Left renal pelvis (tissue), 4 donors: ENCODE measurements at places on chromosomes 4 and X. TPM values are rescaled to one million over a fixed set of nuclear protein-coding genes. Genes with fewer than 3 reads are reported as not detected.
A peak's percentile ranks its signal among the peaks of the same experiment; 100 is the strongest.

TMEM154 gene
- polyA plus RNA-seq: 1.1 TPM

FUNDC2 gene
- polyA plus RNA-seq: 103 TPM

RGN gene
- 23.8 TPM for polyA plus RNA-seq

MAGIX gene
- 3.7 TPM for polyA plus RNA-seq

STARD8 gene
- 21.2 TPM for polyA plus RNA-seq

SULT1B1 gene
- polyA plus RNA-seq: 0.60 TPM

HMGB2 gene
- 263 TPM for polyA plus RNA-seq

GAGE12G gene
- polyA plus RNA-seq: not detected

RTL5 gene
- polyA plus RNA-seq: 28.2 TPM

GCNA gene
- polyA plus RNA-seq: 4.6 TPM

OTC gene
- not detected for polyA plus RNA-seq

MAGEB1 gene
- not detected for polyA plus RNA-seq

FABP2 gene
- polyA plus RNA-seq: not detected

CSAG2 gene
- not detected for polyA plus RNA-seq

PTCHD1 gene
- polyA plus RNA-seq: 0.82 TPM

DNA sequence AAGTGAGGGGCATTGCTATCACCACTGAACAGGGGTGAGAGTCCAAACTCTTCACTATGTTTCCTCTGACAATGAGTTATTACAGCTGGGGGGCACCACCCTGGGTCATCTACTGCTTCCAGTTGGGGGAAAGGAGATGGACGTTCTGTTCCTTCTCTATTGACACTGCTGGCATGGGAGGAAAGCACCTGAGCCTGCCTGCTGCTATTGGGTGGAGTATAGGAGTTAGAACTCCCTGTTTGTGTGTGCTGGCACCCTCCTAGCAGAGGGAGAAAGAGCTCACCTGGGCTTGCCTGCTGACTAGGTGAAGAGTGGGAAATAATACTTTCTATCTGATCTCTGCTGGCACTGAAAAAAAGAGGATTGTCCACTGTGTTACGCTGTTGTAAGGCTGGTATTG lies 163.8 kb downstream of the MSN start:
- DNase-seq: no peak

- no peak for DNase-seq
Observed at GRCh38 chr4:110614976-110615352, 7.9 kb downstream of the PITX2 start.

DNA sequence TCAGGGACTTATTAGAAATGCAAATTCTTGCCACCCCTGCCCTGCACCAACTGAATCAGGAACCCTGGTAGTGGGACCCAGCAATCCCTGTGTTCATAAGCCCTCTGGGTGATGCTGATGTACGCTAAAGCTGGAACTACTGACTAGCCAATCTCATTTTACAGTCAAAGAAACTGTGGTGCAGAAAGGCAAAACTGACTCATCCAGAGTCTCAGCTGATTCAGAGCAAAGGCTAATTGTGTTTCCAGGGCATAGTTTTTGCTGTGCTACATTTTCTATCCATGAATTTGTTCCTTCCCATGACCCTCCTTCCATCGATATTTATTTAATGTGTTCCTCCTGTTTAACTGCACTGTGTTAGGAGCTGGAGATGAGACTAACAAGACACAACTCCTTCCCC lies 207.5 kb downstream of the REPS2 start:
- DNase-seq: no peak

GRCh38 chr4:828641-829271 lies 2.8 kb upstream of the CPLX1 start:
- no peak for DNase-seq

- no peak for DNase-seq
Observed at GRCh38 chr4:37243722-37244582, 591 bp upstream of the NWD2 start.

DNA sequence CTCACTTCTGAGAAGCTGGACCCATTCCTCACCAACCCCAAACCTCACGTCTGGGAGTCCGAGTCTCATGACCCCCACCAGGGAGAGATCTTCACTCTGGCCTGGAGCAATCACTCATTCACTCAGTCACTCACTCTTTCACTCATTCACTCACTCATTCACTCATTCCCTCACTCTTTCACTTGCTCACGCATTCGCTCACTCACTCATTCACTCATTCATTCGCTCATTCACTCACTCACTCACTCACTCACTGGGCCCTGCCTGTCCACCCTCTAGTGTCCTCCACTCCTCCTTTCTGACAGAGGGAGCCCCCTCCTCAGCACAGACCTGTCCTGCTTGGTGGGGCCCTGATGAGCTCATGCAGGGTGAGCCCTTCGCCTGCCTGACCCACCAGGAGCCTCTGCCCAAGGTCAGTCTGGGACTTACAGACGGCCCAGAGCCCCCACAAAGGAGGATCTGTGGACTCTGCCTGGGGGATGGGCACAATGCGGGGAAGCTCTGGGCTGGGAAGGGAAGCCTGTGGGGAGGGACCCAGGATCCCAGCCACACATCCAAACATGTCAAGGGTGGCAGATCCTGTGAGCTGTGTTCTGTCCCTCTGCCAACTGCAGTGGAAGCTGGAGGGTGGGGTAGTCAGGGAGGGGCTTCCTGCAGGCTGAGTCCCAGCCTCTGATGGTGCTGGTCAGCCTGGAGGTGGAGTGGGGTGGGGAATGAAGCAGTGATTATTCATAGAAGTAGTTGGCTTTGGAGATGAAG lies 18.5 kb downstream of the CPZ start:
- DNase-seq: no peak

- no peak for DNase-seq
Observed at GRCh38 chr4:44725726-44726037, 674 bp downstream of the GNPDA2 start.

DNA sequence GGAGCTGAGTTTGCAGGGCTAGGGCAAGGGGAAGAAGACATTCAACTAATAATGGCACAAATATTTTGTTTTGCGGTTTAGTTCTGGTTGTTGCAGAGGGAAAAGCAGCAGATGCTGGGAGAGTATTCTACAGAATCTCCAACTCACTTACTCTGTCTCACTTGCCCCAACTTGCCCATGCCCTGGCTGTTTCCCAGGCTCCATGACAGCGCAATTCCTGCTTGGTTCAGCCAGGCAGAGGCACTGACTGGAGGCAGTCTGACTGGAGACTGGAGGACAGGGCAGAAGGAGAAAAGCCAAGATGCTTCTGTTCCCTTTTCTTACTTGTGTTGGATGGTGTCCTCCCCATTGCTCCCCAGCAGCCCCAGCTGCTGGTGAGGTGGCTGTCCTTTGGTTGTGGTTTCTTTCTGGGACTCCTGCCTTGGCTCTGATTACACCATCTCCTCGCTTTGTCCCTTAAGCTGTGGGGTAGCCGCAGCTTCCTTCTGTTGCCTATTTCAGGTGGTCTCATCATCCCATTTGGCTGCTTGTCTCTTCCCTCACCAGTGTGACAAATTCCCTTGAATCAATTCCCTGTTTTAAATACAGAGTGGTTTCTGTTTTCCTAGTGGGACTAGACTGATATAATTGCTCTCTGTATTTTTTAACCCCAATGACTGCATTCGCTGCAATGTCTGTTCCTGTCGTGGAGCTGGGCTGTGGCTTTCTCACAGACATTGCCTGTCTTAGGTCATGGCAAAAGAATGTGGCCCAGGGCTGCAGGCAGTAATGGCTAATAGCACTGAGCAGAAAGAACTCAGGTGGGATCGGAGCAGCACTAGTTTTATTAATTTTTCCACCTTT lies 24.2 kb upstream of the RASL11B start:
- DNase-seq: no peak

DNA sequence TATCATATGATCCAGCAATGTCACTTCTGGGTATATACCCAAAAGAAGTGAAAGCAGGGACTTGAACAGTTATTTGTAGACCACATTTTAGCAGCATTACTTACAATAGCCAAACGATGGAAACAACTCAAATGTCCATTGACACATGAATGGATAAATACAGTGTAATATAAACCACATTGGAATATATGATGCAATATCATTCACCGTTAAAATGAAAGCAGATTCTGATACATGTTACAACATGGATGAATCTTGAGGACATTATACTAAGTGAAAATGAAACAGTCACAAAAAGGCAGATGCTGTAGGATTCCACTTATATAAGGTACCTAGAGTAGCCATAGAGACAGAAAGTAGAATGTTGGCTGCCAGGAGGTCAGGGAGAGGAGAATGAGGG lies 130.5 kb upstream of the SMAD1 start:
- DNase-seq: no peak

DNA sequence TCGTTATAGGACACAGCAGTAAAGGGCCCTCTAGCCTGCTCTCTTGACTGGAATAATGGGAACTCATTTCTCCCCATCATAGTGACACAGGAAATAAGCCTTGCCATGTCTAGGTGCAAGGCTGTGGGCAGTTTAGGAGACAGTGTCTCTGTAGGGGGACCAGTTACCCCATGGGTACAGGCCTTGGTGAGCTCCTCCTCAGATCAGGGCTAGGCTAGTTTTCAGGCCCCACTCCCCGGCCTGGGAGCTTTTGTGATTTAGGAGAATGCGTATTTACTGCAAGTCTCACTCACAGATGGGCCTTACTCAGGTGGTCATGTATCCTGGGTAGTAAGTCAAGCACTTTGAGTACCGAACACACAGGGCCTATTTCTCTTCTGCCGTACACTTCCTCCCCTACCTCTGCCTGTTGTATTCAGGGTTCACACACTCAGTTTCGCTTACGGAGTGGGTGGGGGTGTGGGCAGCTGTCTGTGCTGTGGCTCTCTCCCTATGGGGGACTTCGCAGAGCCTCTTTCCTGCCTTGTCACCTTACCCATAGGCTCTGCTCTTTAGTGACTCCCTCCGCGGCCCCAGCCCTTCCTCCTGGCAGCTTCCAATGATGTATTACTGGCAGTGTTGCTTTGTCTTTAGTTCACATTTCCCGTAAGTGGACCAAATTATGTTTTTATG lies 34.2 kb downstream of the FAM193A start:
- DNase-seq: no peak

DNA sequence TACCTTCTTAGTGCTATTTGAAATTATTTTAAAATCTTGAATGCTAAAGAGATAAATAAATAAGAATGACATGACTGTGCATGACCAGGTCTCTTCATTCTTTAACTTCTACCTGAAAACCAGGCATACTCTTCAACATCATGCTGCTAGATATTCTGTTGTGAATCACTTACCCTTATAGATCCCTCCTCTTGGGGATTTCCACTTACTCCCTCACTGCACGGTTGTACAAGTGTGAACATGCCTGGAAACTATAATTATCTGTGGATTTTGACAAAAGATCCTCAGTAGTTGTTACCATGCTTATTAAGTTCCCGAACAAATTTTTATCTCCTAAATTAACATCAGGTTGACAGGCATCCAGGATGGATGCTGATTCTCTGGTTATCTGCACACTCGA lies 54.3 kb downstream of the ADGRL3 start:
- no peak for DNase-seq

- no peak for DNase-seq
Observed at GRCh38 chr4:173432430-173432829, 33.5 kb upstream of the SCRG1 start.

DNA sequence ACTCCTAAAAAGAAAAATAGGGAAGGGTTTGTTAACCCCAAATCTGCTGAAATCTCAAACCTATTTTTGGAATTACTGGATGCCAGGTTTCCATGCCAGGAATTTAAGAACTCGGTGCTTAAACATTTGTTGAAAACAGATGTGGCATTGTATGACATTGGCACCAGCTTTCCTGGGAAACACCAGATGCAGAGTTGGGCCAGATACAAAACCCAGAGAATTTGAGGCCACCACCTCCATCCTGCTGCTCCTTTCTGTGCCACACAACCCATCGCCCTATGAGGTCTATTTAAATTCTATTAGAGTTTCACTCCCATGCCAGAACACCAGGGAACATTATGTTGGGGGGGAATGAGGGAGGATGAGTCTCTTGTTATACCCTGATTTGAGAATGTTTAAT lies 71.7 kb downstream of the ARAP2 start:
- no peak for DNase-seq

DNA sequence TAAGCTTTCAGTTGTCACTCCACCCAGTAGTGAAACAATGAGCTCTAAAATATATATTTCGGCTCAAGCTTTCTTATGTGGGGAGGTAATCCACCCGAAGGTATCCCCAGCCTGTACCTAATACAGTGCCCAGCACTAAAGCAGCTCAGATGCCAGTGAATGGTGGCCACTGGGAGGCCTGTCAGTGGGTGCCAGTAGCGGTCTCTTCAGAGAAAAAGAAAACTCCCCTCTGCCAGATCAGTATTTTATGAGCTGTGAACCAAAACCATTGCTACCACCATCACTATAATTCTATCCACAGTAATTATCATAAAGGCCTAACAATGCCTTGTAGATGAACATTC lies 835 bp upstream of the NFKB1 start:
- DNase-seq: no peak

- DNase-seq: peak; percentile 70
Observed at GRCh38 chr4:575281-576141, 584 bp downstream of the TMEM271 start.

DNA sequence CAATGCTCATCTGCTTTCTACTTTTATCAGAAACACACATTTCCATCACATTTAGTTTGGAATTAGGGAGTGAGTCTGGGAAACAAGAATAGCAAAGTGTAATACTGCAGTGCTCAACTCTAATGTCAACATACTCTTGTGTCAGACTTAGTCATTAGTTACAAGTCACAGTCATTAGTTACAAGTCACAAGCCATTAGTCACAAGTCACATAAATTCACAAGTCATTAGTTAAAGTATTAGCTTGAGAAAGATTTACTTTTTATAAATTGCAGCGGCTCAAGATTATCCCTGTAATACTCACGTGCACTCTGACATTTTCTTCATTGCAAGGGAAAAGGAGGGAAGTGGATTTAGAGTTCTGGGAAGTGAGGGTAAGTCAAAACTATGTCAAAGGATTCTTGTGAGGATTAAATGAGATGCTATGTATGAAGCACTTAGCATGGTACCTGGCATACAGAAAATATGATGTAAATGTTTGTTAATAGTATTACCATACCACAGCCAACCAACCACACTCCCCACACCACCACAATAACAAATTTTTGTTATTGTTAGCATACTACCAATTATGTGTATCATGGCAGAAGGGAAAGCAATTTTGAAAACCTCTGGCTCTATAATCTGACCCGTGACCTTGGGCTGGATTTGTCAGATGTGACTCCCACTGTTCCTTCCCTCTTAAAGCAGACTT lies 116.6 kb downstream of the ARHGAP24 start:
- no peak for DNase-seq

DNA sequence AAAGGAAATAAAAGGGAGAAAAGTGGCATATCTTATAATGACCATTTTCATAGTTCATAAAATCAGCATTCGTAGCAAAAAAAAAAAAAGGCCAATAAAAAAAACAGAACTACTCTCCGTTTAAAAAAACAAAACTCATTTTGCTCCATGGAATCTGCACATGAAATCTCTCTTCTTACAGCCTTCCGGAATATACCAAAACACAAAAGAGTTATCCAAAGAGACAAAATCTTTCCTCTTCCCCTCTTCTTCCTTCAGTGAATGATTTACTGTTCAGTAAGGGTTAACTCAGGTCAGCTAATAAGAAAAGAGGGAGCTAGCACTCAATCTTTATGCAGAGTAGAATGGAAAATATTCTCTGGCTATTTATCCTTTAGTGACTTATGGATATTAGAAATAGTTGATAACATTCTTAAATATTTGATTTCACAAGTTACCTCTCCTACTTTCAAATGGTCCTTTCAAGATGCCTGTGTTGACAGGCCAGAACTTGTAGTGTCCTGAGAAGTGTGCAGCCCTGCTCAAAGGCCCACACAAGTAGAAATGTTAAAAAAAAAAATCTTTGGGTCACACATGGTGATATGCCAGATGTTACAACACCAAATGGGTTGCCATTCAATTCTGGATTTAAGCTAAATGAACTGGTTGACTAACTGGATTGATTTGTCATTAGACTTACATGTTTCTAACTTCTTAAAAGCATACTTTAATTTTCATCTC lies 42.1 kb downstream of the PDGFC start:
- DNase-seq: no peak
